ENCODE measurements at places on chromosomes 3 and 15.

- DNase-seq: peak; percentile 34
Observed at GRCh38 chr3:18747383-18747782, 322.2 kb upstream of the SATB1 start.

DNA sequence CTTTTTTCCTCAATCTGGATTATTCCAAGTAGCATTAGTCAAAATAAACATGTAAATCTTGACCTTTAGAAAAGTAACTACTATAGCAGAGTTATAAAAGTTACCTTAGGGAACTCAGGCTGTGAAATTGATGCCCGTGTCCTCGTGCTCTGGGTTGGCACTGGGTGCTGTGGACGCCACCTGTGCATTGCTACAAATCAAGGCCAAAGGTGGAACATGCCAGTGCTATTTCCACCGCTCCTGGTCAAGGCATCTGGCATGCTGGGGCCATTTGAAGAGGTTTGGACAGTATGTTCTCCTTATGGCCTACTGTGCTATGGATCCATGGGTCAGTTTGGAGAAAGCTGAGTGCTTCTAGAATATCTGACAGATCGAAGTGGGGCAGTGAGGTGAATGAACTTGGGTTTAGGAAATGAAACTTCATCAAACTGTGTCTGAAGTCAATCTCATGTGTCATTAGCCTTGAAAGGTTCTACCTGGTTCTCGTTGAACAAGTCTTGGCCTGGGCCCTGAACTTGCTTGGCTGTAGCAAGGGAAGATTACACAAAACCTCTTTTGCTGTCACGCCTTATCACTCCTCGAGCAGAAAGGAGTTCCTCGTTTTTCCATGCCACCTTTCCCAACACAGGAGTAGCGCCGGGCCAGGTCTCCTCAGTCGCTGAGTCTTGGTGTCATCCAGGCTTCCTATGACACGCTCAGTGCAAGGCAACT, 397.6 kb upstream of the RGMA start:
- peak; percentile 10 for DNase-seq

- no peak for DNase-seq
Observed at GRCh38 chr15:47715856-47716445, 1.4 kb upstream of the SEMA6D start.

DNA sequence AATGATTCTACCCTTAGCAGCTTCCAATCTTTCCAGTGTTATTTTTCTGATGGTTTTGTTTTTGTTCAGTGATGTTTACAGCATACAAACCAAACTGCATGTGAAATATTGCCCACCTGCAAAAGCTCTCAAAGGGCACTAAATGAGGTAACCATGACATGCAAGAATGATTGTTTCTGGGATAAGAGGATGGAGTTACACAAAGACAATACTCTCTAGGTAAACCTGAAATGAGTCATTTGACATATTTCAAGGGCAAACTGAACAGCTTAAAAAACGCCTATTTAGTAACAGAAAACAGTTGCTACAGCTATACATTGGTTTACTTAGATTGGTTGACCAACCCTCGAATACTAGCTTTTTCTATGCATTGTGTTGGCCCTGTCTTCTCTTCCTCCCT, 481.7 kb downstream of the ZPLD1 start:
- no peak for DNase-seq

GRCh38 chr15:80494351-80494751, 90.2 kb downstream of the ARNT2 start:
- DNase-seq: no peak

- no peak for DNase-seq
Observed at GRCh38 chr3:190159902-190160435, 39.3 kb upstream of the P3H2 start.

DNA sequence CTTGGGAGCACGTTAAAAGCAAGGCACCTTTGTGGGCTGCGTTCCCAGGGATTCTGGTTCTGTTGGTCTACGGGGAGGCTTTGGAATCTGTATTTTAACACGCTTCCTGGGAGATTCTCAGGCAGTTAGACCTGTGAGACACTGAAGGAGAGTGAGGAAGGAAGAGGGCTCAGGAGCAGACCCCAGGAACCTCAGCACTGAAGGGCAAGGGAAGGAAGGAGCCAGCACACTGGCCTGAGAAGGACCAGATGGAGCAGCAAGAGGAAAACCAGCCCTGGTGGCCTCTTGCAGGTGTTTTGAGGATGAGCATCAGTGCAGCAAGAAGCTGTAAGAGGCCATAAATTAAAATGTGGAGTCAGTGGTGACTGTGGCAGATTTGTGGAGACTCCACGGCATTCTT, 146.7 kb downstream of the RPLP1 start:
- DNase-seq: no peak

DNA sequence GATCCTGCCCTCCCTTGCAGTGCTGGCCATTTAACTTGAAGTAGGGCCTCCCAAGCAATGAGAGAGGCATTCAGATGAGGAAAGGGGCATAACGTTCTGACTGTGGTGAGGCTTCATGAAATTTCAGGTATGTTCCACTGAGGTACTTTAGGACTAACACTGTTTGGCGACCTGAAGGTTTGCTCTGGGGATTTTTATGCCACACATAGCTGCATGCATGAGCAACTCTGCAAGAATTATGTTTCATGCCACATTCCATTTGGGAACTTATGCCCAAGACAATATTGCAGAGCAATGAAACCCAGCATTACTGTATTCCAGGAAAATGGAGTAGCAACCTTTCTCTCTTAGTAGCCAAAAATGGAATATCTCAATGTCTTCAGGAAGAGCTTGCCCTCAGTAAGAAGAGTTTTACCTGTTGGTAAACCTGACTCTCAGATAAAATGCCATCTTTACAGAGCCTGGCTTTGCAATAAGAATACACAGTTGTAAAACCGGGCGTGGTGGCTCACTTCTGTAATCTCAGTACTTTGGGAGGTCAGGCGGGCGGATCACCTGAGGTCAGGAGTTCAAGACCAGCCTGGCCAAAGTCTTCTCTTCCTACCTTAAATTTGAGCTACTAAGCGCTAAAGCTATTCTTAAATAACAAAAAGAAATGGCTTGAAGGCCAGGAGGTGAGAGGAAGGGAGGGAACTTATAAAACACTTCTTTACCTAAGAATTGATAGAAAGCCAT, 16.7 kb upstream of the TBL1XR1 start:
- DNase-seq: peak; percentile 71

DNA sequence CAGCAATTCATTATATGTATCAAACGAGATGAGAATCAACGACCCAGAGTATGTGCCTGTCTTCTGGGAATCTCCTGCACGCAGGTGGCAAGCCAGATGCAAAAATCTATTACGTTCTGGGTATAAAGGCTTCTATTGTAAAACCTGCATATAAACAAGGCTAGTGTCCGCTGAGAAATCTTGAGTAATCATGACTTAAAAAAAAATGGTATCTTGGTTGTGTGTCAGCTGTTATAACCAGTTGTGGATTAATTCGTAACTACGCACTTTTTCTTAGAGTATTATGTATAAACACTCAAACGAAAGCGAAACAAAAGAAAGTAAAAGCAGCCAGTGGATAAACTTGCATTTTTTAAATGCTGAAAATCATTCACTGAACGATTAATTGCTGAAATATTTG, 509.1 kb downstream of the RSL24D1 start:
- DNase-seq: no peak
